AG09319 (cell line): ENCODE measurements at places on chromosomes 3 and 15.

GRCh38 chr15:101157721-101158120 lies 94.1 kb downstream of the CHSY1 start:
- DNase-seq: no peak

GRCh38 chr15:40336744-40337122 lies 4.0 kb downstream of the CCDC9B start:
- no peak for DNase-seq

- no peak for DNase-seq
Measured at GRCh38 chr3:115398506-115398905, 224.8 kb upstream of the GAP43 start.

DNA sequence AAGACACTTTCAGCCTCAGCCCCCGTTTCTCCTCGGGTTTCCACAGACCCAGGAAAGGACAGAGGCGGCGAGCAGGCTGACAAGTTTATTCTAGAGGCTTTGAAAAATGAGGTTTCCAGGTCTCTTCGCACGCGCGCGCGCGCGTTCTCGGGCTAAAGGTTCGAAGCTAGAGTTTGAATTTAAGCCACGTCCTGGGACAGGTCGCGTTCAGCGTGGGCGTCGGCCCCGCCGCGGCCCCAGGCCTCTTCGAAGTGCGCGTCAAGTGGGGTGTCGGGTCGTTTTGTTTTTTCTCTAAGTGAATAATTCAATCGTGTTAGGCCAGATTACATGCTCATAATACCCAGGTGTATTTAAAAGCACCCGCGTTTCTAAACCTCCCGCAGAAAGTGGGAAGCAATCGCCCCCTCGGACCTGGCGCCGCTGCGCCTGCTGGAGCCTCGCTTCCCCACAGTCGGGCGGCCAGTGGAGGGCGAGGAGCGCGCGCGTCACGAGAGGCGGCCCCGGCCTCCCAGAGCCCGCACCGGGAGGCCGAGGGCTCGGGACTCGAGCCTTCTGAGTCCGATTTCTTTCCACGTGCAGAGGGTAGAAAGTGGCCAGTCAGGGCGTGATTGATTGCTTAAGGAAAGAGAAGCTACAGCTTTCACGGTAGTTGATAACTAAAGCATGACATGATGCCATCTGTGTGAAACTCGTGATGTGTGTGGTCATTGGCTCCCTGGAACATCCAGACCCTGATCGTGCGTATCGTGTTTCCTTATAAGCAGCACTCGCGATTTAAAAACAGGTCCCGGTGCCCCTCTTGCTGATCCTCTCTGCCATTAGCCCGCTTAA lies 15.8 kb upstream of the SOX2 start:
- DNase-seq: no peak

DNA sequence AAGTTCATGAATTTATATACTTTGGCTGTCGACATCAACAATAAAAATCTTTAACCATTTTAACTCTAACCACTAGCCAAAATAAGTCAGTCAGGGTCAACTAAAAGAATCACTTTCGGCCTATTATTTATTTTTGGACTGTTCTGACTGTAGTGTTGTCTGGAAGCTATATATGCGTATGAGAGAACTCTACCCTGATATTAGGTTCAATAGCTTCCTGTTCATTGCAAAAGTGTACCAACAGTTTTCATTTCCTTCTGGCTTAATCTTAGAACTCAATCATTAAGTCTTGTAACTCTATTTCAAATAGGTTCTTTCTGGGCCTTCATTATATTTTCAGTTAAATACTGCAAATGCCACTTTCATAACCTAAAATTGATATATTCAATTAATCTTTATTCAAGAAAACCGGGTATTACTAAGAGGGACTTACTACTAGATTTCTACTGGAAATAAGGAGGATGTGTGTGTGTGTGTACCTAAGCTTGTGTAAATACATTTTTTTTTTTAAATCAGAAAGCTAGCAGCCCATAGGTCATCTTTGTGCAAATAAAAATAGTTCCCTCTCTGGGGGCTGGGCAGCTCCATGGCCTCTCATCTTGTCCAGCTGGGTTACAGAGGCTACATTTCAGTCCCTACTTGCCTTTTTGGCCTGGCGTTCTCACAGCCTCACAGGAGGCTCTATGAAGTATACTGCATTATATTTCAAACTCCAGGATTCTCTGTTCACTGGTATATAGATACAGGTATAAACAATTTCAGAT lies 5.8 kb downstream of the SERPINI2 start:
- no peak for DNase-seq

DNA sequence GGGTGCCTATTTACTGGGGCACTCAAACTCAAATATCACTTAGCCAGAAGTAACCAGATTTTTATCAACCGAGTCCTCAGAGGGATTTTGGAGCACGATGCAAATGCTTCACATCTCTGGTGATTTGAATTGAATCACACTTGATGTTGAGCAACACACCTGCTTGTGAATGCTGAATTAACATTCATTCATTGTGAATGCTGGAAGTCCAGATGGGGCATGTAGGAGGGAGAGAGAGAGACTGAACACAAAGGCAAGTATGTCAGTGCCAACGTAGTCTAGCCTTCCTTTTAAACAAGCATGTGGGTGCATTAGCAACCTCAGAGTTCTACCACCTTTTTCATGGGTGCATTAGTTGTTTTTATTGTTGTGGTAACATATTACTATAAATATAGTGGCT lies 156.2 kb downstream of the ADAMTSL3 start:
- no peak for DNase-seq

GRCh38 chr15:91913560-91913959 lies 60.1 kb downstream of the SLCO3A1 start:
- no peak for DNase-seq

DNA sequence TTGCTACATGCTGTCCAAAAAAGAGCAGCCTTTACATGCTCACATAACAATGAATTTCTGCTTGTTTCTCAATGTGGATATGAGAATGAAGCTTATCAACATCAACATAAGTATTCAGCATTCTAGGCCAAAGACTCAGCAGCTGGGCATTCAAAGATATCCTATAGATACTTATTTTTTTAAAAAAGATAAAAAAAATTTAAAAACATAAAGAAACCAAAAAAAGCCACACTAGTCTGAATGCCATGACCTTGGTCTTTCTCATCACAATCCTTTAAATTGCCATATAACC lies 182.0 kb downstream of the TNIK start:
- DNase-seq: no peak

DNA sequence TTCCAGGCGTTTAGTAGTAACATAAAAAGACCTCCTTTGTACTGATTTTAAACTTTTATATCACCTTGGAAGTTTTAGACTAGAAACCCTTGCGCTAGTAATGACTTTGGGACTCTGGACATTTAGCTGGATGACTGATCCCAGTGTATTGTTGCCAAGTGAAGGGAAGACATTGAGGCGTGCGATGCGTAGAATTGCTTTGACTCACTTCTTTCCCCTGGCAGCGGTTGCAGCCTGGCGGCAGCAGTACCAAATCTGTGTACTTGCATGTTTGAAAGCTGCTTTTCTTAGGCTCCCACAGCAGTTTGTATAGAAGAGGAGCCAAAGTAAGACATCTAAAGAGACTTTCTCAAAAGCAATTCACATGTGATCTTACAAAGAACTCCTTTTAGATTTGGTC lies 151.6 kb downstream of the BBX start:
- DNase-seq: no peak

DNA sequence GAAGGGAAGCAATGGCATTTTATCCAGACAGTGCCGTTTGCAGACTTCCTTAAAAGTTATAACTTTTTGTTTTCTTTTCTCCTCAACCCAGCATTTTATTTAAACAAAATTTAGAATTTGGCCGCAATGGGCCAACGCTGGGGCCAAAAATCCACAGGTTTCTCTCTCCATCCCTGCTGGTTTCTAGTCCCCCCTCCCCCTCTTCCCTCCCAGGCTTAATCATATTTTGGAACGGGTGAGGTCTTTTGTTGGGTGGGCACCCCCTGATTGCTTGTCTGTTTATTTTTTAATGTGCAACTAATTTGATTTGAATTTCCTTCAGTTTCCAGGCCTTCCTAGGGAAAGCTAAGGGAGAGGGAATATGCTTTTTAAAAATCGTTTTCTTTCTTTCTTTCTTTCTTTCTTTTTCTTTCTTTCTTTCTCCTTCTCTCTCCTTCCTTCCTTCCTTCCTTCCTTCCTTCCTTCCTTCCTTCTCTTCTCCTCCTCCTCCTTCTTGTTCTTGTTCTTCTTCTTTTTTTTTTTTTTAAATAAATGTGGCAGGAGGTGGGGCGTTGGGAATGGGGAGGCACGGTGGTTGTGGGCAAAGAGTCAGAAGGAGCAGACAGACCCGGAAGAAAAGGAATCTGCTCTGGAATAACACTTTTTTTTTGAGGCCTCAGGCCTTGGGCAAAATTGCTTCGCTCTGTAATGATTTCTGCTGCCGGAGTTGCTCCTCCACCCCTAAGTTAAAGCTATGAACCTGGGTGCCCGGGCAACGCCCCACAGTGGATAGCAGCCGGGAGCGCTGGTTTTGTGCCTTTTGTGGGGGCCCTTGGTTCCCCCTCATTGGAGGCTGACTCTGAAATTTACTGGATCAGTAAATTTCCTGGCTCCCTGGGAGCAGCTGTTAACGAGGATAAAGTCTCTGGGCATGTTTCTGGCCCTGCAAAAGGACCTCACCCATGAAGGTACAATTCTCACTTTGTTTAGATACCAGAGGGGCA lies 1.9 kb downstream of the FNDC3B start:
- no peak for DNase-seq

GRCh38 chr3:135456108-135456790 lies 509.3 kb upstream of the PPP2R3A start:
- DNase-seq: no peak

GRCh38 chr15:49439678-49440395 lies 16.8 kb downstream of the FGF7 start:
- DNase-seq: no peak

GRCh38 chr15:64930778-64931371 lies 19.2 kb downstream of the ANKDD1A start:
- DNase-seq: no peak

DNA sequence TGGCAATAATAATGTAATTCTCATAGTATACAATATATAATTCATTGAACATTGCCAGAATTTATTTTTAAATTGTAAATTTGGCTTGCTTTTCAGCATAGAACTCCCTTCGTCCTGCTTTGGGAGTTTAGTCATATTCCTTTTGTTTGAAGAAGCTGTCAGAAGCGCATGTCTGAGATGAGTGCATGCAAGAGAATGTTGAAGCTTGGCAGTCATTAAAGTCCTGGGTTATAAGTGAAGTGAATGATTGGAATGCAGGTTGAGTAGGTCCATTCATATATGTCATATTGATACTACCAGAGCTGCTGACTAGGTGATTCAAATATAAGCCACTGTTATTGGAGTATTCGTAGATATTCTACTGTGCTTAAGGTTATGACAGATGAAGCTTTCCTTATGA lies 243.6 kb upstream of the MDFIC2 start:
- no peak for DNase-seq

- DNase-seq: no peak
Measured at GRCh38 chr15:84638103-84638502, 16.0 kb downstream of the WDR73 start.

- DNase-seq: no peak
Measured at GRCh38 chr3:133812872-133813271, 7.3 kb downstream of the SRPRB start.

DNA sequence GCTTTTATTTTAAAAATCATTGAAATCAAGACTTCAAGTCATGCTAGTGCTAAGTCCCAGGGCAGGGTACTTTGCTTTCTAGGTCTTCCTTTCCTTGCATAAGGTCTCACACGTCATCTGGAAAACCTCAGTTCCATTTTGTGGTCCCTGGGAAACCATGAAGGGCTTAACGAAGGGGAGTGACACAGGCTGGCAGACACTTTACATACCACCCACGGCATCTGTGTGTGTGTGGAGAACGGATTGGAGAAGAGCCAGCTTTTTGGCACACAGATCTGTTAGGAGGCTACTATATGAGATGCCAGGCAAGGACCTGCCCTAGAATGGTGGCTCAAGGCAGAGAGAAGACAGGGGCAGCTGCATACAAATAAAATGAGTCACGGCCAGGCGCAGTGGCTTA lies 107.5 kb upstream of the NSMCE3 start:
- no peak for DNase-seq

- no peak for DNase-seq
Measured at GRCh38 chr15:37098468-37099318, 1.7 kb downstream of the MEIS2 start.

DNA sequence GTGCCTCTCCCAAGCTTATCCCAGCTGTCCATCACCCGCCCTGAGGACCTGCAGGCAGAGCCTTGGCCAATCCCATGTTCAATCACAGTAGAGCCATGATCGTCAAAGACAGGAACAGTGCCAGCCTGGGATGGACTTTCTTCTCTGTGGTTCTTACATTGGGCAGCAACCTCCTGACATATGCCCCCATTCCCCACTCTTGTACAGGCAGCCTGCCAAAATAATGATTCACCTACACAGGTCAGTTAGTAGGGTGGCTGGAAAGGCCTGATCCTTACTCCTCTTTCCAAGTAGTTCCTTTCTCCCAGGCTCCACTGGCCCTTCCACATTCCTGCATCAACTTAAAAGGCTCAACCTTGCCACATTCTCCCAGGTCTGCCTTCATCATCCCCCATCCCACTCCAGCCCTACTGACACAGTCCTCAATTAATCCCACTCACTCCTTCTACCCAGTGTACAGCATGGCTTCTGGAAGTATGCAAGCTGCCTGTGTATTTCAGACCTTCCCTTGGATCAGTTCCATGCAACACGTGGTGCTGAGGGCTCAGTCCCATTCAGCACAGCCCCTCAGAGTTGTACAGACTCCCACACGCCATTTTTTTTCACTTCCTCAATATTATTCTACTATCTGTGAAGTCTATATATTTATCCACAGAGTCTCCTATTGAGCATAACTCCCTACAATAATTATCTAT lies 189.8 kb downstream of the NTRK3 start:
- no peak for DNase-seq

DNA sequence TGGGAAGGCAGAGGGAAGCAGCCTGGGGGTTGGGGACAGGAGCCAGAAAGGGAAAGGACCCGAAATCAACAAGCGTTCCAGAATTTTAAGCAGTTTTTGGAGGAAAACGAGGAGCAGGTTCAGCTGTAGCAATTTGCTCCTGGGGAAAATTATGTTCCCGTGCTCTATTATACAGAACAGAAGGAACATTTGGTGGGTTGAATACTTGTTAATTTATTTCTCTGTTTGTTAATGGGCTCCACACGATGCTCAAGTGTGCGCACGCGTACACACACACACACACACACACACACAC lies 149.2 kb upstream of the LINGO1 start:
- no peak for DNase-seq
